ENCODE measurements at places on chromosomes 4 and X.

DNA sequence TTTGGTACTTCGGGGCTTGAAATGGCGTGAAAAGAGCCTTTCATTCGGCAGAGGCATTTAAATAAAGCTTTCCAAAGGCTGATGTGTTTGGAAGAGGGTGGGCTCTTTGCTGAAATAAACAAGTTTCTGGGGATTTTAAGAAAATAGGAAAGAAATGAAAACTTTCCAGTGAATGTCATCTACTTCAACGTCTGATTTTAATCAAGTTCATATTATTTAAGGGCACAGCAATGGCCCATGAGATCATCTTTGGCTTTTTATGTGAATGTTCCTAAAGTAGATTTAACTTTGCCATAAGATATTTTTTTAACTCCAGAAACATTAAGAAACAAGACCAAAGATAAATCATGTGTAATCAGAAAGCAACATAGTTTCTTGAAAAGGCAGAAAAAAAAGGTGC is 69.8 kb upstream of the TTC29 start:
- DNase-seq = no peak

DNA sequence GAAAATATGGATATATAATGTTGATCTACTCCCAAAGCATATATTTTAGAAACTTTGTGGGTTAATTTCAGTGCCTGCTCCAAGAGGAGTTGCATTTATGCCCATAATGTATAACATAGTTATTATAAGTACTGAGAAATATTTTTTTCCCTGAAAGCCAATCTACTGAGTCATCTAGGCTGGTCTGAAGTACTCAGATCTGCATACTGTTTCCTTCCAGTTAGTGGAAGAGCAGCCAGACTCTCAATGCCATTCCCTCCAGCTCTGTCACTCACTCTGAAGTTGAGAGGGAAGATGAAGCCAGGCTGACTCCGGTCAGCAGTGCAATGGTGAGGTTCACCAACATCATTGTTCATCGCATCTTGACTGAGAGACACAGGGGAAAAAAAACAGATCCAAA is 505.1 kb downstream of the PPARGC1A start:
- no peak for DNase-seq

DNA sequence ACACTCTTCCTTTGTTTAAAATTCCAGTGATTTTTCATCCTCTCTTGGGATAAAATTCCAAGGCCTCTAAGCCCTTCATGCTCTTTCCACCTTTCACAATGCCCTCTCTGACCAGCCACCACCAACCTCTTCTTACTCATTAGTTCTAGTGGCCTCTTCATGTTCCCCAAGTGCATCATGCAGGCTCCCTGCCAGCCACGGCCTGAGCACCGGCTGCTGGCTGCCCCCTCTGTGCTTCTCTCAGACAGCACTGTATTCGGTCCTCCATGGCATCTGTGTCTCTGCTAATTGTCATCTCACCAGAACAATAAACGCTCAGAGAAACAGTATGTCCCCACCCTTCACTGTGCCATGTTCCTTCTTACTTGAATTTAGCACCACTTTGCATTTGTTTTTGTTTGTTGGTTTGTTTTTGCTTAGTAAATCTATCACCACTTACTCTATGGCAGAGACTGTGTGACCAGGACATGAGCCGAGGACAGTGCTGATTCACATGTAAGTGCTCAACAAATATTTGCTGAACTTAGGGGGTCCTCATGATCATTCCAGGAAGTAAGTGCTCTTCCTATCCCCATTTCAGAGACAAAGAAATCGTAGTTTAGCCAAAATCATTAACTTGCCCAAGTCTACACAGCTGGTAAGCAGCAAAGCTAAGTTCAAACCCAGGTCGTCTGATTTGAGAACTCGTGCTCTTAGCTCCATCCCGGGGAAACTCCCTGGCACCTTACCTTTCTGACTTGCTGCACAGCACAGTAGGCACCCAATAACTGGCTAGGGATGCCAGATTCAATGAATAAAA is 77.1 kb upstream of the UCP1 start:
- DNase-seq = no peak

GRCh38 chr4:95129031-95129430 is 371.3 kb downstream of the BMPR1B start:
- no peak for DNase-seq

- DNase-seq = no peak
Observed at GRCh38 chr4:11831739-11832138, 403.0 kb upstream of the HS3ST1 start.

- no peak for DNase-seq
Observed at GRCh38 chrX:154333837-154334271, 38.3 kb downstream of the TKTL1 start.

DNA sequence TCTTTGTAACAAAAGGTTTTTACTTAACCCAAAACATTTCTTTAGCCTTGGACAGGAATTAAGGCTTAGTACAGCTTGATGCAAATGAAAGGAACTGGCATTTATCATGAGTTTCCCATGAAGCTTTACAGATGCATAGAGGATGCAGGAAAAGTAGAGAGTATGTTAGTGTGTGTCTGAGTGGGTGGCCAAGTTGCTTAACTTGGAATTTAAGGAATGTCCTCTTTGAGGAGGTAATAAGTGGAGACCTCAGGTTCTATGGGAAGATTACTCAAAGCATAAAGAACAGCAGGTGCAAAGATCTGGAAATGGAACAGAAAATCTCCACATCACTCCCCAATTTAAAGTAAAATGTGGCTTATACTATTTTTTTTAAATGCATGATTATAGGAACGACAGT is 457.9 kb downstream of the KCNIP4 start:
- DNase-seq = no peak

- DNase-seq = no peak
Observed at GRCh38 chrX:646228-646495, 15.6 kb downstream of the SHOX start.

- no peak for DNase-seq
Observed at GRCh38 chr4:187207931-187208330, 484.3 kb upstream of the FAT1 start.

- DNase-seq = no peak
Observed at GRCh38 chr4:76504613-76505465, 69.8 kb downstream of the SHROOM3 start.

DNA sequence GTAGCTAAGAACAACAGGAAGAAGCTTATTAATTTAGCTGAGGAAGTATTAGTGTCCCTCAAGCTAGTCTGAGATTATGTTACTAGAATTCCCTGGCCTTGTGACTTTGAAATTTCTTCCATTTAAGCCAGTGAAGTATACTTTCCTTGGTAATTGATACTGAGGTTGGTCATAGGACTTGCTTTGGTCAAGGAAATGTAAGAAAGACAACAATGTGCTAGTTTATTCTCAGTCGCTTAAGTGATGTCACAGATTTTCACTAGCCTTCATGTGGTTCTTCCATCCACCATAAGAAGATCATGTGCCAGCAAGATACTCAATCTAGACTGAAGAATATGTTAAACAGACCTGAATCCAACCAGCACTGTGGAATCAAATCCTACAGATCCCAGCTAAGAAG is 1140.1 kb downstream of the TECRL start:
- no peak for DNase-seq

DNA sequence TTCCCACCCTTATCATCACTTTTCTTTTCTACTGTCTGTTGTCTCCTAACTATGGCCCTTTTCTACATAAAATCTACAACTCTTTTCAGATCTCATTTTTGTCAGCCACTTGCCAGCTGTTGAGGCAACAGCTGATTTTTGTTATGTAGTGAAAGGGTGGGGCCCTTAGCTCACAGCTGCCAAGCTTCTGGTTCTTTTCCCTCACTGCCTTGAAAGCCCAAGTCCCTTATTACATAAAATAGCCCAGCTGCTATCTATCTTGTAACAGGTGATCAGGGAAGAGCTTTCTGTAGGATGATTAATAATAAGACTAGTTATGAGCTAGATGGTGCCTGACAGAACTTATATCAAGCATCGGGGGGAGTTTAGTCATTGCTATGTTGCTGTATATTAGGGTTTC is 45.9 kb downstream of the ADGRL3 start:
- DNase-seq = no peak

DNA sequence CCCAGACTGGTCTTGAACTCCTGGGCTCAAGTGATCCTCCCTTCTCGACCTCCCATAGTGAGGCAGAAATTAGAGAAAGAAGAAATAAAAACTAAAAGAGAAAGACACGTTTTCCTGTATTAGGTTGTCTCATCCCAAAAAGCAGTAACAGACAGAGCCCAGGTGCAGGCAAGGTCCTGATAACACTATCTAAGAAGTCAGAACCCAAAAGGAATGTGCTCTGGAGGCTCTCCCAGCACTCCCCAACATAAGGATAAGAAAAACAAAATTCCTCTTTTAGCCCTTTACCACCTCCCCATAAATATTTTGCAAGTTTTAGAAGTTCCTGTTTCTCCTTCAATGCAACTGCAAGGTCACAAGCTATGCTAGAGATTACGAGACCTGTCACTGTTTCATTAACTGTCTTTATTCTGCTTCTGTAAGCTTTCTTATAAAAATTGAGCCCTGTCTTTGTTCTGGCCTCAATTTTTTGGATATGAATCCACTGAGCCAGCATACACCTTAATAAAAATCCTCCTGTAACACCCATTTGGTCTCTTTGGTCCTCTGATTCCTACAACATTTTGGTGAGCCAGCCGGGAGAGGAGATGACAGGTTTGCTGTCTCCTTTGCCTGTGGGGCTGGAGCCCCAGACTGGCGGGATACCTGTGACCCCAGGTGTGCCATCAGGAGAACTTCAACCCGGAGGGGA is 25.9 kb downstream of the LIAS start:
- no peak for DNase-seq

DNA sequence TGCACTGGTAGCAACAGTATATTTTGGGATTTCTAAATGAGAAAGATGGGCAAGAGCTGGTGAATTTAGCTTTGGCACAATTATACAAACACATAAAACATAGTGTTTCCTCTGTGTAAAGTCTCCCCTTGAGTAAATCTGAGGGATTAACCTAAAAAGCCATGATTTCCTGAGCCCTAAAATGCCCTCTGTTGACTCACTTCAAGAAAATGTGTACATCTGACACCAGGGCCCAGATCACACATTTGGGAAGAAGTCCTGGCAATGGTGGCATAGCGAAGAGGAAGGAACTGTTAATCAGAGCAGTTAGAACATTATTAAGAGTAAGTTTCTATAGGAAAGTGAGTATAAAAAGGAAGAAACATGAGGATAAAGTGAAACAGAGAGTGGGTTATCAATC is 338.5 kb downstream of the SPOCK3 start:
- DNase-seq = no peak

DNA sequence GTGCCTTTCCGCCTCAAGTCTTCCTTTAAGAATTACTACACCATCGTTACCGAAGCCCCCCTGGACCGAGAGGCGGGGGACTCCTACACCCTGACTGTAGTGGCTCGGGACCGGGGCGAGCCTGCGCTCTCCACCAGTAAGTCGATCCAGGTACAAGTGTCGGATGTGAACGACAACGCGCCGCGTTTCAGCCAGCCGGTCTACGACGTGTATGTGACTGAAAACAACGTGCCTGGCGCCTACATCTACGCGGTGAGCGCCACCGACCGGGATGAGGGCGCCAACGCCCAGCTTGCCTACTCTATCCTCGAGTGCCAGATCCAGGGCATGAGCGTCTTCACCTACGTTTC is 2.2 kb downstream of the PCDH10 start:
- peak; percentile 70 for DNase-seq

- DNase-seq = no peak
Observed at GRCh38 chr4:21757248-21757647, 191.3 kb downstream of the KCNIP4 start.

- no peak for DNase-seq
Observed at GRCh38 chrX:67781132-67781531, 237.3 kb downstream of the AR start.

DNA sequence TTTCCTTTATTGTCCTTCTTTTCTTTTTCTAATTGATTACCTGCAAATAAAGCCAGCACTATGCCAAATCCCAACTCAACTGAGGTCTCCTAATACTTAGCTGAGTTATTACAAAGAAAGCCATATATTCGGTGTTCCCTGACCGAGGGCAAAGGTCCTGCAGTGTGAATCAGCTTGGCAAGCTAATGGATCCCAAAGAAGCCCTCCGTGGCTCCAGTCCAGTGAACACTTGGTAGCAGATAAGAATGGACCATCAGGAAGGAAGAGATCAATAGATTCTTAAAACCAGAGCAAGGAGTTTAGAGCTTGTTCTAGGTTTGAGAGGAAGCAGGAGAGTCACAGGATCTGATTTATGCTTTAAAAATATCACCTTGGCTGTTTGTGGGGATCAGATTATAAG is 8.5 kb downstream of the LDB2 start:
- DNase-seq = no peak

DNA sequence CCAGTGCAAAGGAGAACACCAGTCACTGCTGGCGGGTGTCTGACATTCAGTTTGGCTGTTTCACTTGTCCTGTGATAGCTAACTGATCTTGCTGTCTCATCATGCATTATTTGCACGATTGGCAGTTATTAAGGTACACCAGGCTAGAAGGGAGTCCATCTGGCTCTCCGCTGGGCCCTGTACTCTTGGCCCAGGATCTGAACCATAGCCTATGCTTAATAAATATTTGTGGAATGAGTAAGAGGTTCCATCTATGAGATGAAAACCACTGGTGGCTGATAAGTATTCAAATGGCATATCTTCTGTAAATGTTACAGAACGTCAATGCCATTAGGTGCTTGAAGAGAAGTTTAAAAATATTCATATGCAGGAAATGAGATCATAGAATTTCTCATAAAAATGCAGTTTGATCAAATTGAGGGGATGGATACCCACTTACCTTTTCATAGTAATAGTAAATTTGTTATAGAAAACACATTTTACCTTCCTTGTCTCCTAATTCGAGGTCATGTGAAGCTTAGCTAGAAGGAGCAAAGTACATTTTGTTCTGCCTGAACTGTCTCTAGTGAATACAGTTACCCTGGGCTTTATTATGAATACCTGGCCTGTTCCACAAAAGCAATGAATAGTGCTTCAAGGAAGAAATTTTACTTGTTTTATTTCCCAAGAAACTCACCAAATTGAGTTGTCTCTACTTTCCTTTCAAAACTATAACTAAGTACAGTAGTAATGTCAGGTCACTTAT is 213.5 kb downstream of the CBR4 start:
- no peak for DNase-seq

GRCh38 chr4:79198951-79199587 is 126.8 kb downstream of the NAA11 start:
- DNase-seq = no peak

DNA sequence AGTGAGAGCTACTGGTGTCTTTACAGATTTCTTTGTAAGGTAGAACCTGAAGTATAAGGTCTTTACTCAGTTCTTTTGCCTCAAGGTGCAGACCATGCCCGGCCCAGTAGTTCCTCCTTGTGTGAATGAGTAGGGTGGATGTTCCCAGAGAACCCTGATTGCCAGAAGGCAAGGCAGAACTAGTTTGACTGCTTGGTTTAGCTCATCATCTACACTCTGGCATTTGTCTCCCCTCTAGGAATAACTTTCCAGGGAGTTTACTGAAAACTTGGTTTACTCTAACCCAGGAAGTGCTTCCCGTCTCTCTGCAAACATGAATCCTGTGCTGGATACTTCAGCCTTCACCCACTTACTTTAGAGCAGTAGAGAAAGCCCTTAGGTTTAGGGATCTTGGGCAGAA is 29.1 kb downstream of the MCUB start:
- DNase-seq = no peak

DNA sequence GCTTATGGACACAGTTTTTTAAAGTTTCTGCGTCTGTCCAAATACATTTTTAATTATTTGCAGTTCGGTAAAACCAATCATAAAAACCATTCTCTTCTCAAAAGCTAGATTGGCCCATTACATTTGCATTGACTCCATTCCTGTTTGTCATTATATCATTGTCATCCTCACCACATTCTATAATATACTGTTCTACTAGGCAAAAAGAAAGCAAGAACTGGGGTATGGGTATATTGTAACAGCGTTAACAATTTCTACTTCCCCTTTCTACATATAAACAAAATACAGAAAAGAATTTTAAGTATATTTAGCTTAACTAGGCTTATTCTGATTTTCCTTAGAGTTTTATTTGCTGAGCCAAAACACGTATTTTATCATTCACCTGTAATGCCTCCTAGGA is 91.8 kb downstream of the RAP1GDS1 start:
- no peak for DNase-seq
